NCI-H1092 (cell line): ENCODE measurements at places on chromosomes 12 and 14.

GRCh38 chr12:106030210-106031071 lies 108.3 kb downstream of the NUAK1 start:
- no peak for DNase-seq

DNA sequence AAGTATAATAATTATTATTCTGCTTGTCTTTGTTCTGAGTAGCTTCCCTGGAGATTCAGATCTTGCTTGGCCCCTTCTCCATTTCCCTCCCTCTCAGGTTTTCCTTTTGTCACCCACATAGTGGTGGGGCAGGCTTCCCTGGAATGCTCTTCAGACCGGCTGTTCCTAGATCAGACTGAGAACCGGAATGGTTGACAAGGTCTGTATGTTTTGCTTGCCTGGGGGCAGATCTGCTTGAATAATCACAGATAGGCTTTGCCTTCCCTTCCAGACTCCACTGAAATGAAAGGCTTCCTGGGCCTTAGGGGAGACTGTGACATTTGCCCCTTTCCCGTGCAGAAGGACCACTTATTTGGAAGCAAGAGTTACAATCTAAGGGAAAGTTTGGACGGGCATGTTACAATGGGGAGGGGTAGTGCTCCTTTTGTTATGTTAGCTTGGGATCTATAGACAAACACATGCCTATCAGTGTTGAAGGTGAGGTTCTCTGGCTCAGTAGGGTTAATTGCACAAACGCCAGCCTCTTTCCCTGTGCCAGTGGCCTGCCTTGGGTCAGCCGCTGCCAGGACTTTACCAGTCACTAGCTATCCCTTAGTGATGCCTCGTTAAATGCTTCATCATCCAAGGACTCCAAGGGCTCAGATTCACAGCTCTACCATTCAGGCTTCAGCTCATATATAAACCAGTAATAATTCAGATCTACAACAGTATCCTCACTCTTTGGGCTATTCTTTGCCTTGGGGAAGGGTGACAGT lies 178.6 kb downstream of the SNAPC1 start:
- no peak for DNase-seq

DNA sequence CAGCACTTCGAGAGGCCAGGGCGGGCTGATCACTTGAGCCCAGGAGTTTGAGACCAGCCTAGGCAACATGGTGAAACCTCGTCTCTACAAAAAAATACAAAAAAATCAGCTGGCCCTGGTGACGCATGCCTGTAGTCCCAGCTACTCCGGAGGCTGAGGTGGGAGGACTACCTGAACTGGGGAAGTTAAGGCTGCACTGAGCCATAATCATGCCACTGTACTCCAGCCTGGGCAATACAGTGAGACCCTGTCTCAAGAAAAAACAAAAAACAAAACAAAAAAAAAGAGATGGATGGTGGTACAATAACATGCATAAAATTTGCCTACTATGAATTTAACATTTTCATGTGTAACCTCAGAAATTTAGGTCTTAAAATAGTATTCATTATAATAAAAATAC lies 2.2 kb downstream of the THAP2 start:
- DNase-seq, result no peak

GRCh38 chr14:57317248-57317833 lies 48.6 kb downstream of the AP5M1 start:
- DNase-seq, result peak; percentile 75

- DNase-seq, result no peak
Measured at GRCh38 chr12:52145228-52146088, 46.4 kb downstream of the KRT80 start.

DNA sequence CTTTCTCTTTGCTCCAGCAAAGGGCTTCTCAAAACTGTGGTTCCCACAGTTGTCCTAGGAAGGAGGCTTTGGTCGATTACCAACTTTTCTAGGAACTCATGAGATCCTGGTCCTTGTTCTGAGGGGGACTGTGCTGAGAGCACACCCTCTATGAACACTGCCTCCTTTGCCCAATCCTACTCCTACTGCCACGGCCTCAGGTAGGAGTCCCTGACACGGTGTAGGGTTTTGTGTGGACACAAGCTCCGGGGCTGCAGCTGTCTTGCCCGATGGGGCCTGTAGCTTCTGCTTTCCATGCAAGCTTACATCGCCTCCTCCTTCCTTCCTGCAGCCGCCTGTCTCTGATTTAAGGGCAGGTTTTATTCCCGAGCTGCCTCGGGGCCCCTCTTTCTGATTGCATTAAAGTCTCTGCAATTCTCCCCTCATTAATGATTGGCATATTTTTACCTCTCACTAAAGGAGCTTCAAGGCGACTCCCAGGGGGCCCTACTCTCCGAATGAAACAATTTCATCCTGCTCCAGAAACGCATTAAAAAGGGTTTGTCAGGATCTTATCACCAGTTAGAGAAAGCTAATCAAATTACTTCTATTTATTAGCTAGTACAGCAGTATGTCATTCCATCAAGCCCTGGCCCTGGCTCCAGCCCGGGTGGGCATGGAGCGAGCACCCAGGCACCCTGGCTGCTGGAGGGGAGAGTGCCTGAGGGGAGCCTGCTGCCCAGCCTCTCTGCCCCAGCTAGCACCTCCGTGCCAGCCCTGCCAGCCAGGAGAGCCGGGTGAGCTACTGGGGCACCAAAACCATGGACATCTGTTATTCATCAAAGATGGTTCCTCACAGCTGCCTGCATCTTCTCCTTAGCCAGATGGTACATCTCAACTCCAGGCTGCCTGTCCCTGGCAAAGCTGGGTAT lies 38.0 kb upstream of the ESRRB start:
- no peak for DNase-seq

DNA sequence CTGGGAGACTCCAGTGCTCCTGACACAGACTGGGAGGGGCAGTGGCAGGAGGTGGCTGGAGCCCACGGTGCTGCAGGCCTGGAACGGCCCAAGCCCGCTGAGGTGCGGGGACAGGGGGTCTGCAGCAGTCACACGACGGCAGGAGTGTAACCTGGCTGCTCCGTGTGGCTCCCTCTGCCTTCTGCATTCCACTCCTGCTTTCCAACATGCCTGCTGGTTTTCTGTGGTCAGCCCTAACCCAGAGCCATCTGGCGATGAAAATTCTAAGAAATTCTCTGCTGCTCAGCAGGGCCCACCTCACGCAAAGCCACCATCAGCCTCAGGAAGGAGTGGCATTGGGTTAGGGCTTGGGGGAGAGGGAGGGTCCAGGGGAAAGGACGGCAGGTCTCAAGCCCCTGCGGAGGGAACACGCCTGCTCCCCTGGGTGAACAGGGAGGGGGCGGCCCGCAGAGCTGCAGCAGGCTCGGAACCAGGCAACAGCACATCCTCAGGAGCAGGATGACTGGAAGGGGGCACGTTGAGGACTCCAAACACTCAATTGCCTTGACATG lies 5.0 kb upstream of the FBRSL1 start:
- DNase-seq, result no peak

DNA sequence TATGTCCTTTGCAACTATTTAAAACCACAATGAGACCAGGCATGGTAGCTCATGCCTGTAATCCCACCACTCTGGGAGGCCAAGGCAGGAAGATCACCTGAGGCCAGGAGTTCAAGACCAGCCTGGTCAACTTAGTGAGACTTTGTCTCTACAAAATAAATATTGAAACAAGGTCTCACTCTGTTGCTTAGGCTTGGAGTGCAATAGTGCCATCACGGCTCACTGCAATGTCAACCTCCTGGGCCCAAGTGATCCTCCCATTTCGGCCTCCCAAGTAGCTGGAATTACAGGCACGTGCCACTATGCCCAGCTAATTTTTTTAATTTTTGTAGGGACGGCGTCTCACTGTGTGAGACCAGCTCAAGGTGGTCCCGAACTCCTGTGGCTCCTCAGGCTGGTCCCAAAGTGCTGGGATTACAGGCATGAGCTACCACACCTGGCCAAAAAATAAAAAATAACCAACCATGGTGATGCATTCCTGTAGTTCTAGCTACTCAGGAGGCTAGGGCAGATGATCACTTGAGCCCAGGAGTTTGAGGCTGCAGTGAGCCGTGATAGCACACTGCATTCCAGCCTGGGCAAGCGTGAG lies 955 bp upstream of the FITM1 start:
- DNase-seq, result no peak

DNA sequence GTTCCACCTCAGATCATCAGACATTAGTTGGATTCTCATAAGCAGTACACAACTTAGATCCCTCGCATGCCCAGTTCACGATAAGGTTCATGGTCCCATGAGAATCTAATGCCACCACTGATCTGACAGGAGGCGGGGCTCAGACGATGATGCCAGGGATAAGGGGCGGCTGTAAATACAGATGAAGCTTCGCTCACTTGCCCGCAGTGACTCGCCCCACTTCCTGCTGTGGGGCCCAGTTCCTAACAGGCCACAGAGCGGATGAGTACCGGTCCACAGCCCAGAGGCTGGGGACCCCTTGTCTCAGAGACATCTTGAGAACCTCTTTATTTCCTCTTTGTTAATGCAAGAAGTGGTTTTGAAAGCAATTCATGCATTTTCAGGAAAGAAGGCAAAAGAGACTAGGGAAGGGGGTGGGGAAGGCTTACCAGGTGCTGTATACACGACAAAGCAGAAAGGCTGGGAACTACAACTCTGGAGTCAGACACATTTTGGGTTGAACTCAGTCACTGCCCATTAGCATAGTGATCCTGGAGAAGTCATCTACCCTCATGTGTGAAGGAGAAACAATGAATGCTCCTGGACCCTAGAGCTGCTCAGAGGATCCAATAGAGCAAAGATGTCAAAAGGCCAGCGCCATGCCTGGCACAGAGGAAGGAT lies 68.7 kb downstream of the EID3 start:
- no peak for DNase-seq

- DNase-seq, result no peak
Measured at GRCh38 chr12:76881142-76881541, 2.3 kb upstream of the CSRP2 start.

GRCh38 chr12:120249875-120250795 lies 15.4 kb downstream of the PXN start:
- no peak for DNase-seq

- DNase-seq, result no peak
Measured at GRCh38 chr14:100060760-100061159, 4.5 kb upstream of the EVL start.

GRCh38 chr14:61451491-61451890 lies 130.1 kb downstream of the PRKCH start:
- no peak for DNase-seq

GRCh38 chr12:124517260-124518050 lies 50.0 kb downstream of the NCOR2 start:
- peak; percentile 82 for DNase-seq

DNA sequence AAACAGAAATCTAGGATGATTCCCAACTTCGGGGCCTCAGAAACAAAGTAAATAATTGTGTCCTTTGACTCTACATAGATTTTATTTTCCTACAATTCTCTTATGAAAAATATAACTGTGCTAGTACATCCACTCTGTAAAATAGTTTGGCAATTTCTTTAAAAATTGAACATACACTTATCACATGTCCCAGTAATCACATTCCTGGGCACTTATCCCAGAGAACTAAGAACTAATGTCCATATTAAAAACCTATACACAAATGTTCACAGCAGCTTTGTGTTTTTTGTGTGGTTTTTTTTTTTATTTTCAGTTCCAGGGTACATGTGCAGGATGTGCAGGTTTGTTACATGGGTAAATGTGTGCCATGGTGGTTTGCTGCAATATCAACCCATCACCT lies 99.0 kb downstream of the KCNH5 start:
- no peak for DNase-seq

- no peak for DNase-seq
Measured at GRCh38 chr14:27012641-27013040, 414.8 kb upstream of the NOVA1 start.

DNA sequence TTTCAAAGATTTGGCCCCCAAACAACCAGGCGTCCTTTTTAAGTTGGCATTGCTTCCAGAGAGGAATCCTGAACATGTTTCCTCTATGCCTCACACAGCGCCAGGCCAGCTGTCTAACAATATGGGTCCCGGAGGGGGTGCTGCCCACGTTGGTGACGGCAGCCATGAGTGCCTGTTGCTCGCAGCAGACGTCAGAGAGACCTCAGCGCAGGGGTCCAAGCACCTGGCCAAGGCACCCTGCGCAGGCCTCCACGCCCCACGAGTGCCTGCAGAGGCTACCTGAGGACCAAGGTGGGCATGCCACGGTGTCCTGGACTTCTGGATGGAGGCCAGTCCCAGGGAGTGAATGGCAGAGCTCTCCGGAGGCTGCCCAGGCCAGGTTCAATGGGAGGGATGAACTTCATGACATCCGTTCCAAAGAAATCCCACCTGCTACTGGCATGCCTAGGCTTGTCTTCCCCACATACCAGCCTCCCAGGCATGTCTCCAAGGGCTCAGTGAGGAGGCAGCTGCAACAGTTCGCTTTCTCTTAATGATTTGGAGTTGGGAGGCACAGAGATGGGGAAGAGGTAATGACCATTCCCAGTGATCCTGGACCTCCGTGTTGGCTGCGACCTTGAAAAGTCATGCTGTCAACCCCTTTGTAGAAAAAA lies 11.6 kb upstream of the FOXN3 start:
- no peak for DNase-seq
